ENCODE measurements at places on chromosomes 4 and X. TPM values are rescaled to one million over a fixed set of nuclear protein-coding genes. Genes with fewer than 3 reads are reported as not detected.

ZNF732 gene
- 1.6 TPM for total RNA-seq

AMOT gene
- 343 TPM for total RNA-seq

- H3K36me3 ChIP-seq: no peaks in the 10 kb centered on the region
- no peak for DNase-seq
- peaks cover 11% of the 10 kb centered on the region for H3K4me1 ChIP-seq
- H3K27ac ChIP-seq: no peak overlapping the region
- H3K4me3 ChIP-seq: no peak overlapping the region
- no peaks in the 10 kb centered on the region for H3K27me3 ChIP-seq
Observed at GRCh38 chr4:136650541-136651277, 881.6 kb downstream of the PCDH18 start.

DNA sequence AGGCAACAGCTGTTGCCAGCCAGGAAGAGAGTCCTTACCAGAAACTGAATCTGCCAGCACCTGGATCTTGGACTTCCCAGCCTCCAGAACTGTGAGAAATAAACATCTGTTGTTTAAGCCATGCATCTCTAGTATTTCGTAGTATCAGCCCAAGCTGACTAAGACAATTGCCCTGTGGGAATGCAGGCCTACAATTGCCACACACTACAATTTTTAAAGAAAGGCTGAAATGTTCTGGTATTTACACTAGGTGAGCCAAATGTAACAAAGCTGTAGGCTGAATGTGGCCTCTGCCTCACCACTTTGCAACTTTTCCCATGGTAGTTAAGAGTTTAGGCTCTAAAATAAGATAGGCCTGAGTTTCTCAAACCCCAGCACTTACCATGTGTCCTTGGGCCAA, 59.1 kb downstream of the SPATA18 start:
- H3K4me3 ChIP-seq: no peak overlapping the region
- H3K4me1 ChIP-seq: peaks cover 18% of the 10 kb centered on the region
- H3K27ac ChIP-seq: no peak overlapping the region
- no peak for DNase-seq
- no peaks in the 10 kb centered on the region for H3K27me3 ChIP-seq

GRCh38 chr4:151643564-151643963, 117.2 kb downstream of the GATB start:
- no peak overlapping the region for H3K27ac ChIP-seq
- H3K4me1 ChIP-seq: no peaks in the 10 kb centered on the region
- no peak for DNase-seq

GRCh38 chr4:155066871-155067270, 141.6 kb upstream of the NPY2R start:
- no peaks in the 10 kb centered on the region for H3K4me1 ChIP-seq
- no peaks in the 10 kb centered on the region for H3K36me3 ChIP-seq
- H3K27me3 ChIP-seq: no peaks in the 10 kb centered on the region
- no peak overlapping the region for H3K4me3 ChIP-seq
- no peak overlapping the region for H3K27ac ChIP-seq
- no peak for DNase-seq

DNA sequence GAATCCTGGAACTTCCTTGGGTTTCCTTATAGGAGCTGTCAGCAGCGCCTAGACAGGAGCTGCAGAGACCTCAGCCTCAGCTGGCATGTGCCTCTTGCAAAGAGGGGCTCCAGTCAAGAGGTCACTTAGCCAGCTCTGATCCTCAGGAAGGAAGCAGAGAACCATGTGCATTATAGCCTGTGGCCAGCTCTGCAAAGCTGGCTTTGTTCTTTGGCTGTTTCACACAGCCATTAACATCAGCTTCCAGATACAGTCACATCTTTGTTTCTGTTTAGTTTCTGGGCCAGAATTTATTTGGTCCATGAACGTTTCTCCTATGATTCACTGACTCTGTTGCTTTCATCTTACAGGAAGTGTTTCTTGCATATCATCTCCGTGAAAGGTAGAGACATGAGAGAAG, 92.4 kb downstream of the CC2D2A start:
- no peak for DNase-seq
- H3K4me1 ChIP-seq: peaks cover 2% of the 10 kb centered on the region
- H3K27ac ChIP-seq: no peak overlapping the region
- H3K27me3 ChIP-seq: no peaks in the 10 kb centered on the region
- H3K36me3 ChIP-seq: peaks cover 45% of the 10 kb centered on the region
